ENCODE measurements at places on chromosomes 12 and 14.

GRCh38 chr12:113838896-113839295 is 127.2 kb downstream of the RBM19 start:
- DNase-seq = no peak

- no peak for DNase-seq
These were observed 321.2 kb upstream of the TMTC1 start for GRCh38 chr12:30104971-30105370.

GRCh38 chr14:57870686-57871457 is 5.0 kb upstream of the SLC35F4 start:
- DNase-seq = no peak

- no peak for DNase-seq
These were observed 48.6 kb downstream of the KICS2 start for GRCh38 chr12:64173456-64173855.

- no peak for DNase-seq
These were observed 495.4 kb downstream of the TMEM121 start for GRCh38 chr14:106021832-106022231.
